ENCODE measurements at places on chromosomes 12 and 14.
A peak's percentile ranks its signal among the peaks of the same experiment; 100 is the strongest.

- no peak for DNase-seq
These were observed 120.9 kb downstream of the BEGAIN start for GRCh38 chr14:100466111-100466856.

DNA sequence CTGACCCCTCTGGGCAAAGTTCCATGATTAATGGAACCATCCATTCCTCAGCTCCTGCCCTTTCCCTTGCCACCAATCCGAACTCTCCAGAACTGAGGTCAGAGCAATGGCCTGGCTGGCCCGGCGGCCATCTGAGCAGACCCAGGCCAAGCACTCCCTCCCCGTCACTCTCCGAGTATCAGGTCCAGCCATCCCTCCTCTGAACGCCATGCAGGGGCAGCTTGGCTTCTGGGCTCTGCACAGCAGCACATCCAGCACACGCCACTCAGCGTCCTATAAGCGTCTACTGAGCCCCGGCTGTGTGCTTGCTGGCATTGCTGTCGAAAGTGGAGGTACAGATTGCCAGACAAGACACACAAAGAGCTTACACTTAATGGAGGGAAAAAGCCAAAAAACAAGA lies 34.3 kb upstream of the VWF start:
- DNase-seq, result no peak

DNA sequence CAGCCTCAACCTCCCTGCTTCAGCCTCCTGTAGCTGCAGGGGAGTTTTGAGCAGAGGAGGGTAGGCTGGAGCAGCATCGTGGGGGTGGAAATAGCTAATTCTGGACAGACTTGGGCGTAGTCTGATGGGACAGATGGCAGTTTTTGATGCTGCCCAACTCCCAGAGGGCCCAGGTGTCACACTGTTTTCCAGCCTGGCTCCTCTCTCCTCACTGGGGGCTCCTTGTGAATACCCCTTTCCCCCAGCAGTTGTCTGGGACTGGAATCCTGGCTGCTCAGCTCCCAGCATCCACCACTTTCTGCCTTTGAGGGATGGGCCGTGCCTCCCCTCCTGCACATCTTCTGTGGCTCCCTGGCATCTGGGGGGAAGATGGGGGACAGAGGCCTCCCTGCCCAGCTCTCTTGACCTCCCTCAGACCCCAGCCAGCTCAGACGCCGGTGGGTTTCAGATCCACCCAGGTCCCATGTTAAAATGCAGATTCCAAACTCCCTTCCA lies 34.0 kb downstream of the SH2B3 start:
- no peak for DNase-seq

GRCh38 chr12:13242936-13243335 lies 46.4 kb downstream of the EMP1 start:
- DNase-seq, result no peak

DNA sequence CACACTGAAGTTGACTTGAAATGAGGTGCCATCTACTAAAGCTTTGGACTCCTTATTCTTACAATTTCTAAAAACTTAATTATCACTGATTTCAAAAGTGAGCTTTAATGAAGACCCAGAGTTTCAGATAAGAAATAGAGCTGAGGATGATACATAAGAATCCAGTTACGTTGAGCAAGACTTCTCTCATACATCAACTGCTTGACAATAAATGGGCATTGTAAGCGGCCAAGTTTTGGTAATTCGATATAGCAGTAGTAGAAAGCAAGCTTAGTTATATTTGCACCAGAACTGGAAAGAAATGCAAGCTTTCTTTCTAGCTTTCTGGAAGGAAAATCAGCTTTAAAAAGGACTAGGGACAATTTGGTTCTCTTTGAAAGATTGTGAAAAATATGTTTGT lies 1359.6 kb downstream of the FSCB start:
- no peak for DNase-seq

DNA sequence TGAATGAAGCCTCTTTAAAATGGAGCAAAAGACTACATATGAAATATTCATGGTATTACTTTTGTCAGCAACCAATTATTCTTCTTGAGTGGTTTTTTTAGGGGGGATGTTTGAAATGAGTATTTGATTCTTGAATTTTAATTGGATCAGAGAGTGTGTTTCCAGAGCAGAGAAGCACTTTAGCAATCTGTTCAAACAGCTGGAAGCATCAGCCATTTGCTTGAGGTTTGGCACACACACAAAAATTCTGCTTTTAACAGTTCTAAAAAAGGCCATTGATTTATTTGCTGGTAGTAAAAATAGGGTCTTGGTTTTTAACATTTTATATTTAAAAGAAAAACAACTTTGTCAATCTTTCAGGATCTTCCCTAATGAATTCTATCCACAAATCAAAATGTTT lies 292.7 kb downstream of the LRFN5 start:
- no peak for DNase-seq

GRCh38 chr12:16063726-16064125 lies 152.6 kb downstream of the DERA start:
- DNase-seq, result no peak

DNA sequence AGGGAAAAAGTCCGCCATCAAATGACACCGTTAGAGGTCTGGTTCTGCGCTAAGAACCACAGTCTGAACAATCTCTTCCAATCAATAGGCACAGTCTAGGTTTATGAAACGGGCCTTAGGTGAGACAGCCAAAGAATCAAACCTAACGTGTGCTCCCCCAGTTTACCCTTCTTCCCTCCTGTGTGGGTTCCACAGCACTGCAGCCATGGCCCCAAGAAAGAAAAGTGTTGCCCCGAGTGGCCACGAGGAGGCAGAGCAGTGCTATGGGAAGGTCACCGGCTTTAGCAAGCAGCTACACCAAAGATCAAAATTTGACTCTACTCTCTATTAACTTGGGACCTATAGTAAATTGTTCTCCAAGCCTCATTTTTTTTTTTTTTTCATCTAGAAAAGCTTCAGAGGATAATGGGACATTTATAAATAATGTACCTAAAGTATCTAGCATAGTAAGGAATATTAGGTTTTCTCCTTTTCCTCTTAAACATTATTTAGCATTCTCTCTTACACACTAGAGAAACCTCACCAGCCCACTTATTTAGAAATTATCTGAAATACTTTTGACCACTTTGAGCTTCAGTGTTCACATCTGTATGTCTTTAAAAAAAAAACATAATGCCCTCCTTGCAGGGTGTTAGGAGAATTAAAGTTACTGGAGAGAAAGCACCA lies 70.2 kb upstream of the GPHB5 start:
- DNase-seq, result no peak

- DNase-seq, result no peak
These were observed 6.0 kb downstream of the GAPDH start for GRCh38 chr12:6540181-6540877.

- no peak for DNase-seq
These were observed 107.6 kb downstream of the PLEKHG7 start for GRCh38 chr12:92810370-92810769.

DNA sequence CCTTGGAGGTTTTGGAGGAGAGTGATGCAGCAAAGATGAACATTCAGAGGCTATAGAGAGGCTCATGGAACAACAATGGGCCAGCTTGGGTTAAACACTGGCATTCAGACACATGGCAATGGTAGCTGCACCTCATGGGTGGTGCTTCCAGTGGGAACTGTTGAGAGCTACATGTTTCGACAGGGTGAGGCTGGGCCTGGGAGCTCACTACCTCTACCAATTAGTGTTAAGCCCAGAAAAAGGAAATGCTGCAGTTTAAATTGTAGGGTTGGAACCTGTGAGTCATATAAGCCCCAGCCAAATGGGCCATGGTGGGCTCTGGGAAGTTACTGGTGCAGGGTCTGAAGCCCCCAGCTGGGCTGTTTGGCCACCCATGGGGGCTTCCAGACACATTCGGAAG lies 279.7 kb downstream of the ZFP36L1 start:
- DNase-seq, result no peak

DNA sequence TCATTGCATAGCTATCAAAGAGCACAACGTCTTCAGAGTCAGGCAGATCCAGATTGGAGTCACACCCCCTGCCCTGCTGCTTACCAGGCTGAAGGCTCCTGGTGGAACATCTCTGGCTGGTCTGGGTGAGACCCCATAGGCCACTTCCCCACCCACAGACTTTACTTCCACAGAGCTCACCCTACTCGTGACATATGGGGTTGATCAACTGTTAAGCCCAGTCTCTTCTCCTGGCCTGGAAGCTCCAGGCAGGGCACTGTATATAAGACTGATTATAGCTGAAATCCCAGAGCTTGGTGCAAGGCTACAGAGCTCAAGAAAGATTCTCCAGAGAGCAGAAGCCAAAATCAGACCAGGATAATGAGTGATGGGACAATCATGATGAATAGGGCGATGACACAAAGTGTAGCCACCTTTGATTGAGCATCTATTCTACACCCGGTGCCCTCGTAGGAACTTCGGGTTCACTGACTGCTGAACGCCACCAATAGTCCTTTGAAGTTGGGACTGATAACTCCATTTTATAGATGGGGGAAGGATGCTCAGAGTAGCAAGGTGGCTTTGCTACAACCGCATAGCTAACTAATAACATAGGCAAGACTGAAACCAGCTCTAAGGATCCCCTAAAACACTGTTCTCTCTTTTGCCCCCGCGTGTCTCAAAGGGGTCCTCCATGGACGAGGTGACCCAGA lies 287.8 kb downstream of the BCL11B start:
- no peak for DNase-seq

GRCh38 chr14:23704890-23705289 lies 68.7 kb downstream of the DHRS2 start:
- no peak for DNase-seq

- DNase-seq, result no peak
These were observed 883 bp upstream of the MYL2 start for GRCh38 chr12:110921262-110921661.

GRCh38 chr12:124713436-124714082 lies 146.1 kb upstream of the NCOR2 start:
- no peak for DNase-seq

GRCh38 chr14:59407246-59408010 lies 57.8 kb downstream of the GPR135 start:
- DNase-seq, result peak; percentile 1

DNA sequence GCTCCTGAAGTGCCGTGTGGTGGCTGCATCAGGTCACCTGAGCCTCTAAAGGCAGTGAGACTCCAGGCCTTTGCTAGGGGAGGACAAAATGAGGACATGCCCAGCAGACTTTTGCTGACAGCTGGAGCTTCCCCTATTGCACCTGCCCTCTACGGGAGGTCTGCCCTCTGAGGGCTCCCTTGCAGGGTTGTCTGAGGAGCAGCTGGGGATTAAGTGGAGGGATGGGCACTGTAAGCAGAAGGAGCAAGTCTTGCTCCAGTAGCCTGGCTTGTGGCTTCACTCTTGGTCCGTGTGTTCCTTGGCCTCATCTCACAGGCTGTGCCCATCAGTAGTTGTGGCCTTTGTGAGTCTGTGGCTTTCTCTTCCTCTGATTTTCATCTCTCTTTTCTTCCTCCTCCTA lies 66.9 kb upstream of the NRXN3 start:
- DNase-seq, result no peak

DNA sequence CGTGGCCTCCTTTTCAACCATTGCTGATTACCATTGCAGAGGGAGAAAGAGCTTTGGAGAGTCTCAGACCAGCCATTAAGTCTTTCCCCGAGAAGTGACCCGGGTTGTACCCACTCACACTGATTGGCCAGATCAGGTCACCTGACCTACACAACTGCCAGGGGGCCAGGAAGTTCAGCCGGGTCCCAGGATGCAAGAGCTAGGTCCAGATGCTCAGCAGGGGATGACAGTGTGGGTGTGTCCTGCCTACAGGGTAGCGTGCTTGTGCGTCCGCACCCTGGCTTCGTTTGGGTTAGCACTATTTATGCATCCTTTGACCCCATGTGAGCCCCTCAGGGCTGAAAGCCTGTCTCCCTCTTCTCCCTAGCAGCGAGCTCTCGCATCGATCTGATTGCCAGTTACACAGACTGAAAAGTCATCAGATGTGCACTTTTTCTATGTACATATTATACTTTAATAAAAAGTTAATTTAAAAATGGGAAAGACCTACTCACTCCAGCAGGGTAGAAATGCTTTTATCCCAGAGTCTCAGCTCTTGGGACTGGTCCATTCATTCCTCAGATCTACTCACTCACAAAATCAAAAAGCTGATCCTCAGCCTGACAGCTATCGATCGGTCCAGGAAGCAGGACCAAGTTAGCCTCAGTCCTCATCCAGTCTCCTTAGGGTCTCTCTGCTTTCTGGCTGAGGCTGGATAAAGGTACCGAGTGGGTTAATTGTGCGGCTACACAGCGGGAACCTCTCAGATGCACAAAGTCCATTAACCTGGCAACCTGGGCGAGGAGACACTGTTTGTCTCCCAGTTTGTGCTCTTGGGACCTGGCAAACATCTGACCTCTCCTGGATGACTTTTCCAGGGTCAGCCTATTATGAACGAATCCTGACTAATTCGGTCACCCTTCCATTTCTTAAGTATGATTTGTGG lies 68.0 kb downstream of the SERPINA3 start:
- DNase-seq, result no peak

DNA sequence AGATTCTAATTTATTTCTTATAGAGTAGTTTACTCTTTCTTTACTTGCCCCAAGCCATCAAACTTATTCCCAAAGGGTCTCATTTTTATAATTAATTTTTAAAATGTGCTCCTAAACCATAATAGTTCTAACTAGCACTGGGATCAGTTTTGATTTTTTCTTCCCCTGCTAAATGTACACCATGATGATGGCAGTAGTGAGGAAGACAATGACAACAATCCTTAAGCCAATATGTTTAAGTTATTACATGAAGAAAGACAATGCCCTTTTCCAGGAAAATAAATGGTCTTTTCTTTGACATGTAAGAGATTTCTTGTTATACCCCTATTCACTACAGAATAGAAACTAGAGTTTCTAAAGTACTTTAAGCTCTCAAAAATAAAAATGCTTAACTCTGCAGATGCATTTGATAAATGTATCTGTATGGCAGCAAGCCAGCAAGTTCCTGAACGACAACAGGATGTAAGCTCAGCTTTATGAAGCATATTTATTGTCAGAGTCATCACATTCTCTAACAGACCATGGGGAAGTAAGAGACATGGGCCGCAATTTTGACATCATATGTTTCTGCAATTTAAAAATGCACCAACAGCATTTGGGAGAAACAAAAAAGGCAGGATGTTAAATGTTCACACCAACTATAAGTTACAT lies 36.0 kb upstream of the SNX6 start:
- no peak for DNase-seq

Data from GOT3 (cell line).